Fibroblast of lung (primary cell): ENCODE measurements at places on chromosomes 13 and 19. TPM values are rescaled to one million over a fixed set of nuclear protein-coding genes. Genes with fewer than 3 reads are reported as not detected.

GRCh38 chr19:56740501-56740900 is 68.9 kb upstream of the ZNF835 start:
- H3K27me3 ChIP-seq: no peaks in the 10 kb centered on the region
- no peaks in the 10 kb centered on the region for H3K4me1 ChIP-seq
- no peak overlapping the region for H3K4me3 ChIP-seq

DNA sequence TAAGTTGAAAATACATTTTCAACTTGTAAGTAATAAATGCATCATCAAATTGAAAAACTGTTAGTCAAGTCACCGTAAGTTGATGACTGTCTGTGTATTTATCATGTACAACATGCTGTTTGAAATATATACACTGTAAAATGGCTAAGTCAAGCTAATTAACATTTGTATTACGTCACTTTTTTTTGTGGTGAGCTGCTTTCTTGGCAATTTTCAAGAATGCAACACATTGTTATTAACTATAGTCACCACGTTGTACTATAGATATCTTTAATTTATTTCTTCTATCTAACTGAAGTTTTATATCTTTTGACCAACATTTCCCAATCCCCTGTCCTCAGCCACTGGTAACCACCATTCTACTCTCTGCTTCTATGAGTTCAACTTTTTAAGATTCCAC is 57.0 kb downstream of the RBM26 start:
- no peak overlapping the region for H3K27ac ChIP-seq
- H3K4me1 ChIP-seq: no peaks in the 10 kb centered on the region
- peak; percentile 30 for DNase-seq

- no peak overlapping the region for H3K27ac ChIP-seq
- DNase-seq: no peak
- no peaks in the 10 kb centered on the region for H3K36me3 ChIP-seq
- no peaks in the 10 kb centered on the region for H3K27me3 ChIP-seq
These were observed 242.5 kb upstream of the GPC6 start for GRCh38 chr13:92984151-92984550.

DNA sequence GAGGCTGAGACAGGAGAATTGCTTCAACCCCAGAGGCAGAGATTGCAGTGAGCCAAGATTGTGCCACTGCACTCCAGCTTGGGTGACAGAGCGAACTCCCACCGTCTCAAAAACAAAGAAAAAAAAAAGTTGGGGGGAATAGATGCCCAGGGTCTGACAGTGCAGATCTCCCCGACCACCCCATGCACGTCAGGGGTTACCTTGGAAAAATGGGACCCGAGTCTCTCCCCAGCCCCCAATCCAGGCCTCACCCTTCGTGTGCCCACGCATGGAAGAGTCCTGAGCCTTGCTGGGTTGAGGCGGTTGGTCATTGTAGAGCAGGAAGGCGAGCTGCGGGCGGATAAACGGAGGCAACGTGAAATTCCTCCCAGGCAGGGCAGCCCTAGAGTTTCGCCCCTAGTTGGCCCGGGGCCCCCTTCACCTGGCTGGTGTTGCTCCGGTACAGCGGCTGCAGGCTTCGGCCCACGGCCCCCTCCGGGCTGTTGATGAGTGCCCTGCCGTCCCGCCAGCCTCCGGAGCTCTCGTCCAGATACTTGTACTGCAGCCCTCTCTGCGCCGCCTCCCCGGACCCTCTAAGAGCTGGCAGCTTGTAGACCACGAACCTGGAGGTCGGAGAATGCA is 588 bp downstream of the DNASE2 start:
- peak overlapping the region; percentile 95 for H3K4me3 ChIP-seq
- H3K27me3 ChIP-seq: peaks cover 10% of the 10 kb centered on the region
- no peaks in the 10 kb centered on the region for H3K36me3 ChIP-seq
- no peaks in the 10 kb centered on the region for H3K4me1 ChIP-seq

GRCh38 chr13:85287528-85287927 is 511.7 kb downstream of the SLITRK6 start:
- no peak overlapping the region for H3K27ac ChIP-seq
- no peaks in the 10 kb centered on the region for H3K36me3 ChIP-seq
- DNase-seq: no peak
- H3K4me1 ChIP-seq: no peaks in the 10 kb centered on the region
- no peak overlapping the region for H3K4me3 ChIP-seq
- no peaks in the 10 kb centered on the region for H3K27me3 ChIP-seq

DNA sequence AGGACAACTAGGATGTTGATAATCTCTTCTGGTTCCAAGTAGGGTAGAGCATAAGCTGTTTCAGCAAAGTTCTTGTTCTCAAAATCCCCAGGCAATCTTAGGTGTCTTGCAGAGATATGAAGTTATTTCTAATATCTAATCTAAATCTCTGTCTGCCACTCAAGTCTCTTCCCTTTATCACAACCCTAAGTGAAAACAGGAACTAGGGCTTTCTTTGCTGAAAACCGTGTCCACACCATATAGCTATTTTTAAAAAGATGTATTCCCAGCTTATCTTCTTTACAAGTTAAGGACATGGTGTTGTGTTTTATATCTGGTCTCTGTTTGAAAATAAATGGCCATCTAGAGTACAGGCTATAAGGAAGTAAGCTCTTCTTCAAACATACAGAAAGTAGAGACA is 11.3 kb upstream of the RNASEH2B start:
- no peaks in the 10 kb centered on the region for H3K4me1 ChIP-seq
- DNase-seq: no peak

DNA sequence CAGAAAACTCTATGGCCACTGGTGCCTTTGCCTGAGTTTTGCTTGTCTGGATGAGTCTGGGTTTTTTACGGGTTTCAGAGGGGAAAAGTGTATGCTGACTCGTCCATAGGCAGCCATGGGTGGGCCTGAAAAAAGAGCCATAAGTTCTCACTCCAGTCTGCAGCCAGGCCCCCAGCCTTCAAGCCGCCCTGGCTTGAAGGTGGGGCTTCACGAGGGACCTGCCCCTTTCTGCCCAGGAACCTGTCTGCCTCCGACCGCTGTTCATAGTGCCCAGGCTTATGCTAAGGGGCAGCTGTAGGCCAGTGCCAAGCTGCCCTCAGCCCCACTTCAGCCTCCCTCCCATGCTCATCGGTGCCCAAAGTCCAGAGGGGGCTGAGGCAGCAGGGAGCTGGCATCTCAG is 385.2 kb downstream of the PCDH9 start:
- H3K27ac ChIP-seq: no peak overlapping the region
- DNase-seq: no peak

- no peaks in the 10 kb centered on the region for H3K4me1 ChIP-seq
- H3K27ac ChIP-seq: no peak within 1 kb of the TSS
- no peaks in the 10 kb centered on the region for H3K36me3 ChIP-seq
- H3K27me3 ChIP-seq: no peaks in the 10 kb centered on the region
- H3K4me3 ChIP-seq: no peak within 1 kb of the TSS
- no peak for DNase-seq
These were observed at the start of gene FUT6 for GRCh38 chr19:5839065-5840017. TSS of gene FUT6 (minus strand) at chr19:5839702. CDS start at chr19:5832567, 7,135 bp downstream.

DNA sequence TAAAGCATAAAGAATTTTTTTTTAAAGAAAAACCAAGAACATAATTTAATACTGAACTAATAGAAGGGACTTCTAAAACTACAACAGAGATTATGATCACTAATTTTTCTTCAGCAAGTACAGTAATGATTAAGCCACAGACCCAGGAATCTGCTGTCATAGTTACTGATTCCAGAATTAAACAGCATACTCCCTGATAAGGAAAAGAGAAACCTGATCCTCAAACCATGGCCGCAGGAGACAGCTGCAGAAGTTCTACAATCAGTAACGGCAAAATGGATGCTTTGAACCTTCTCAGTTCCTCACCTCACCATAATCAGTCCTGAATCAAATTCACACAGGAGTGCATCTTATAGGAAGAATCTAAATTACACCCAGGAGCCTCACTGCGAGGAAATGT is 939.0 kb upstream of the SLITRK1 start:
- H3K4me3 ChIP-seq: no peak overlapping the region
- H3K4me1 ChIP-seq: no peaks in the 10 kb centered on the region
- H3K27me3 ChIP-seq: no peaks in the 10 kb centered on the region
- H3K36me3 ChIP-seq: no peaks in the 10 kb centered on the region

- no peak overlapping the region for H3K27ac ChIP-seq
- no peaks in the 10 kb centered on the region for H3K27me3 ChIP-seq
- DNase-seq: no peak
- H3K4me3 ChIP-seq: no peak overlapping the region
- H3K36me3 ChIP-seq: no peaks in the 10 kb centered on the region
These were observed 847.2 kb upstream of the GPC6 start for GRCh38 chr13:92379371-92379770.

GRCh38 chr13:99686944-99687411 is 185.7 kb downstream of the TM9SF2 start:
- no peaks in the 10 kb centered on the region for H3K36me3 ChIP-seq
- no peak for DNase-seq
- no peak overlapping the region for H3K27ac ChIP-seq
- no peaks in the 10 kb centered on the region for H3K27me3 ChIP-seq
- H3K4me3 ChIP-seq: no peak overlapping the region

DNA sequence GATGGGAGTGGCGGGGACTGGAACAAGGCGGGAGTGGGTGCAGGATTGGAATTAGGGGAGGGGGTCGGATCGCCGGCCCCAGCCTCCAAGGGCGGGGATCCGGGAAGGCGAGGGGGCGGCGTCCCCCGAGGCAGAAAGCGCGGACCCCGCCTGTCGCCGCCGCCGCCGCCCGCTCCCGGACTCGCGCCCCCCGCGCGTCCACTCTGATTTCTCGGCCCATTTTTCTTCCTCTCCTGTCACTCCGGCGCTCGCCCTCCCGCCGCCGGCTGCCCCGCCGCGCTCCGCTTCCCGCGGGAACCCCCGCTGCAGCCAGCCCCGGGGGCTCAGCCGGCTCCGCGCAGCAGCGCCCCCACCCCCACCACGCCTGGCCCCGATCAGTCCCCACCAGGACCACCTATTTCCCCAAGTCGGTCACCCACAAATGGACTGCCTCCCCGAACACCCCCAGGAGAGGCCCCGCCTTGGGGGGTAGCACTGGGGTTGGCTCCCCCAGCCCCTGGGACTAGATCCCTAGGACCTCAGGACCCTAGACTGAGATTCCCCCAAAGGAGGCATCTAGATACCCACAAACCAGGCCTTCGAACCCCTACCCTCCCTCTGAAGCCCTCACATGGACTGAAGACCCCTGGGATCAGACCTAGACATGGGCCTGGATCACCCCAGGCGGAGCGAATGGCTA is 12.6 kb upstream of the ERFL start:
- H3K4me3 ChIP-seq: peak overlapping the region; percentile 38
- H3K27me3 ChIP-seq: peaks cover 6% of the 10 kb centered on the region
- H3K4me1 ChIP-seq: peaks cover 7% of the 10 kb centered on the region
- no peak for DNase-seq
- H3K36me3 ChIP-seq: no peaks in the 10 kb centered on the region

DNA sequence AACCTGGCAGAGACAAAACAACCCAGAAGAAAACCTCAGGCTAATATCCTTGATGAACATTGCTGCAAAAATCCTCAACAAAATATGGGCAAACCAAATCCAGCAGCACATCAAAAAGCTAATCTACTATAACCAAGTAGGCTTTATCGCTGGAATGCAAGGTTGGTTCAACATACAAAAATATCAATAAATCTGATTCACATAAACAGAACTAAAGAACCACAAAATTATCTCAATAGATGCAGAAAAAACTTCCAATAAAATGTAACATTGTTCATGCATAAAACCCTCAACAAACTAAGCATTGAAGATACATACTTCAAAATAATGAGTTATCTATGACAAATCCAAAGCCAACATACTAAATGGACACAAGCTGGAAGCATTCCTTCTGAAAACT is 8.8 kb downstream of the ZNF724 start:
- DNase-seq: peak; percentile 10
- no peak overlapping the region for H3K4me3 ChIP-seq
- no peaks in the 10 kb centered on the region for H3K4me1 ChIP-seq
- no peaks in the 10 kb centered on the region for H3K27me3 ChIP-seq

GRCh38 chr19:42942187-42942789 is 5.3 kb upstream of the PSG7 start:
- H3K27me3 ChIP-seq: no peaks in the 10 kb centered on the region
- H3K27ac ChIP-seq: no peak overlapping the region
- H3K4me1 ChIP-seq: no peaks in the 10 kb centered on the region
- no peak overlapping the region for H3K4me3 ChIP-seq
- no peak for DNase-seq

DNA sequence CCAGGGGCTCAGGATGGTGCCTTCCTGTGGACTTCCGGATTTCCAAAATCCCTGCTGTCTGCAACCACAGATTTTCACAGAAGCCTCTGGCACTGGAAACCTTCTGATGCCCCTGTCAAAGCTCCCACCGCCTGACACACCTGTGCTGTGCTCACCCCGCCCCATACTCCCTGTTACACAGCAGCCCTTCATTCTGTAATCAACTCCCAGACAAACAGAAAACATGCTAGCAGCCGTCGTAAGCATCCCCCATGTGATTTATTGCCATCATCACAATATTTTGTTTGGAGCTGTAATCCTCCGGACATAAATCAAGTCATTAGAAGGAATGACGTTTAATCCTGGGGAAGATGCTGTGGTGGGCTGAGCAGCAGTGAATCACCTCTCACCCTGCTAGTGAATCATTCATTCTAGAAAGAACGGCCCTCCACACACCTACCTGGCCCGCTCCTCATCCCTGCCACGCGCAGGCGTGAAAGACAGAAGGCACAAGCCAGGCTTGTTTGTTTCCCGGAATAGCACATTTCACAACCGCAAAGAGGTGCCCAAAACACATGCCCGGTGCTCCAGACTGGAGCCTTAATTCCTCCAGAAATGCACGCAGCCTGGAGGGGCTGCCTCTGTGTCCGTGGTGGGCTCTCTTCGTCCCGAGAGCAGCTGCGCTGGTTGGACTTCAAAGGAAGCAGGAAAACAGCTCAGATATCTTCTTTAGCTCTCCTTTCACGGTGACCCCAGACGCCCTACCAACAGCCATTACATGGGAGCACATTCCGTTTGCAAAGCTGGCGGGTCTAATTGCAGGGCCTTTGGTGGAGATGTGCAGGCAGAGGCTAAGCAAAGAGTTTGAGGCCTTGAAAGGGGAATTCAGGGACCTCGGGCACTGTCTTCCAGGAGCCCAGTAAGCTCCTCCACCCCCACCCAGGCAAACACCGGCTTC is 41.3 kb upstream of the KCTD15 start:
- H3K27ac ChIP-seq: no peak overlapping the region
- no peaks in the 10 kb centered on the region for H3K36me3 ChIP-seq
- no peaks in the 10 kb centered on the region for H3K4me1 ChIP-seq
- H3K27me3 ChIP-seq: no peaks in the 10 kb centered on the region

The MLLT1 gene
- 4.4 and 6.4 TPM in 2 replicates for total RNA-seq

The CBLC gene
- under 0.01 and 0.33 TPM in 2 replicates for total RNA-seq

The POSTN gene
- 38.0 and 221 TPM in 2 replicates for total RNA-seq

The CERS1 gene
- 1.5 and 1.7 TPM in 2 replicates for total RNA-seq

The TSHZ3 gene
- 10.3 and 17.3 TPM in 2 replicates for total RNA-seq
